ENCODE measurements at places on chromosomes 7 and 10.

DNA sequence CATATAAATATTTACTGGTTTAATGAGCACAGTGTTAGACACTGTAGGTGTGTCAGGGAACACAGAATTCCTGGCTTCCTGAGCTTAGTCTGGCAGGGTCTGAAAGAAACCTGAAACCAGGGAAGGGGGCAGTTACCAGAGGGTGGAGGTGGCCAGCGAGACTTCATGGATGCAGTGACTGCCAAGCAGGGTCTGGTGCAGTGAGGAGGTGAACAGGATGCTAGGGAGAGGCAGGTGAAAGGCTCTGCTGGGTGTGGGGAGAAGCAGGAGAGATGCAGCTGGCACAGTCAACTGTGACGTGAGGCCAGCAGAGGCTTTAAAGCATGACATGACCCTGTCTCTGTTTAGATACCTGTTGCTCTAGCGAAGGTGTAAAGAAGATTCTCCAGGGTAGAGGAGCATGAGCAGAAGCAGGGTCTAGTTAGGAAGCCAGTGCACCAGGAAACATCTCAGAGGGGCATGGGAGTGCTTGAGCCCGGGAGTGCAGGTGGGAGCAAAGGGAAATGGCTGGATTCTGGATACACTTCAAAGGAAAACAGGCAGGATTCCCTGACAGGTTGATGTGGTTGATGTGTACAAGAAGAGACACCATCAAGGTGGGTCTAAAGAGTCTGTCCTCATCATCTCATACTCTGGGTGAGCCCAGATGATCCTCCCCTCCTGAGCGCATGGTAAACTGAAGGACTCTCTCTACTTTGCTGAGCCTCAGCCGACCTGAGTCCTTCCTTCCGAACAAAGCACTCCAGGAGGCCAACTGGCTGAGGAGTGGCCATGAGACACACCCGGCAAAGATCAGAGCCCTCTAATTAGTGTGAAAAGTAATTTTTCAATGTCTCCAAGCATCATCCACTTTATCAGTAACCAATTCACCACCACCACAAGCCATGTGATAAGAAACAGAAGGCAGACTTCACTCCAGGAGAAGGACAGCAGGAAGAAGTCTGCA is 186.8 kb downstream of the COBL start:
- no peaks in the 10 kb centered on the region for H3K36me3 ChIP-seq
- no peaks in the 10 kb centered on the region for H3K4me1 ChIP-seq
- no peak overlapping the region for H3K4me3 ChIP-seq
- no peak overlapping the region for H3K27ac ChIP-seq
- DNase-seq, result no peak
- H3K27me3 ChIP-seq, result peaks cover 2% of the 10 kb centered on the region

- H3K27me3 ChIP-seq, result peaks cover 6% of the 10 kb centered on the region
- no peak overlapping the region for H3K27ac ChIP-seq
- no peak overlapping the region for H3K4me3 ChIP-seq
Observed at GRCh38 chr10:113953505-113954272, 90.0 kb upstream of the ADRB1 start.

DNA sequence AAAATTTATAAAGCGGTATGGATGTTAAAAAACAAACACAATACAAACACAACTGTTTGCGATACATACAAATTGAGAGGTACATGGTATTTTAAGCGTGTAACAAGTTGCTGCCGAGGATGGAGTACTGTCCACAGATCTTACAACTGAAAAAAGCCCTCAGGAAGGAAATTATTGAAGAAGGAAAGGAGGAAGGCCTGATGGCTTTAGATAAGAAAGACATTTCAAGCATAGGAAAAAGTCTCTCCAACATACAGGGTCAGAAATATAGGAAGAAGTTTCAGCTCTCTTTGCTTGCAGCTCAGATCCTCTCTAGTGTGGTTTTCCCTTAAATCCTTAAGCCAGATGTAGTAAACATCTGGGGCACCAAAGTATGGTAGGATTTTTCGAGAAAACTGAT is 25.0 kb downstream of the RBM28 start:
- H3K4me1 ChIP-seq, result peaks cover 34% of the 10 kb centered on the region
- H3K27ac ChIP-seq, result no peak overlapping the region
- H3K27me3 ChIP-seq, result no peaks in the 10 kb centered on the region
- DNase-seq, result no peak

DNA sequence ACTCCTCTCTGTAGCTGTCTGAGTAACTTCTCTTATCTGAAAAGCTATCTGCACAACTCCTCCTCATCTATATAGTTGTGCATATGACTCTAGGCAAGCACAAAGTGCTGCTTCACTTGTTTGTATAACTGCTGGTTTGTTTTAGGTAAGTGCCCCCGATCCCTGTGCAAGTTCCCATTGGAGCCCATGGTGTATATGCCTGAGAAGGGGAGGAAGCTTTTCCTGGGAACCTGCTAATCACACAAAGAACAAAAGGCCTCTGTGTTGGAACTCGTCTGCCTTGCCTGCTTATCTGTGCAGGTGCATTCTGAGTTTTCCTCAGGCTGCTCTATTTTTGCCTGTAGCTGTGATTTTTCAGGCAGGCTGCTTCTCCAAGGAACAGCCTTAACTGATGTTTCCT is 23.2 kb upstream of the PHF14 start:
- no peaks in the 10 kb centered on the region for H3K4me1 ChIP-seq
- DNase-seq, result no peak
- peaks cover 2% of the 10 kb centered on the region for H3K27me3 ChIP-seq
- H3K36me3 ChIP-seq, result no peaks in the 10 kb centered on the region
- H3K4me3 ChIP-seq, result no peak overlapping the region
- no peak overlapping the region for H3K27ac ChIP-seq

- no peaks in the 10 kb centered on the region for H3K27me3 ChIP-seq
- H3K27ac ChIP-seq, result peak within 1 kb of the TSS; percentile 100
- H3K4me1 ChIP-seq, result peaks cover 62% of the 10 kb centered on the region
Observed at GRCh38 chr10:72087969-72088888, at the start of gene SPOCK2. TSS of gene SPOCK2 (minus strand) at chr10:72088551. CDS start at chr10:72088328, 223 bp downstream.

DNA sequence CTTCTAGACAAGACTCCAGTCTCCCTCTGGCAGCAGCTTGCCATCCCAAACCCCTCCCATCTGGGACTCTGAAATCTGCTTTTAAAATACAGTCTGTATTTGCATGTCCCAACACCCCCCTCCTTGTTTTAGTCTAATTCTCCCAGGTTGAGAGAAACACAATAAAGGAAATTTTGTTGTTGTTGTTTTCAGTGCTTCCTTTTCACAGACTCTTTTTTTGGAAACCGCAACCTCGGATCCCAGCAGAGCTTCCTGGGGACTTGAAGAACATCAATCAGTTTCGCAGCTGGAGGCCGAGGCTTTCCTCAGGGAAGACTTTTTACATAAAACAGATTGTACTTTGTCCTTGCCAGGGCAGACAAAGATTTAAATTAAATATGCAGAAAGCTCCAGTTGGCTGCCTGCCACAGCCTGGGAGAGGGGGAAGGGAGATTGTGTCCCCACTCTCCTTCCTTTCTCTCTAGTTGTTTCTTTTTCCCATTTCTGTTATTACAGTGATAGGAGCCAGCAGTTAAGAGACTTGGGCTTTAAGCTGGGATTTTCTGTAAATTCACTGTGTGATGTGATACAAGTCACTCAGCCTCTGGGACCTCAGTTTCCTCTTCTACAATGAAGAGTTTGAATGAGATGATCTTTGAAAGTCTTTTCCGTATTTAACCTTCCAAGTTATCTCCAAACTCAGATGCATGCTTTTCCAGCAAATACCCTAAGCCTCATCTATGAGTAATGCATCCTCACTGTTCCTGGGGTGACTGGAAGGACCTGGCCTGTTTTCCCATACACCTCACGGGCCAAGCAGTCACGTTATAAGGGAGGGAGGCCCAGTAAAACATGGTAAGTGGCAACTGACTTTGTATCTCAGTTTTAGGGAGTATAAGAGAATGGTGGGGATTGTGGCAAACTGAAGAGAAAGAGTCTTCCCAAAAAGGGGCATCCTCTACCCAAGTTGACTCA is 192.3 kb downstream of the REEP3 start:
- no peak overlapping the region for H3K4me3 ChIP-seq
- peaks cover under 1% of the 10 kb centered on the region for H3K36me3 ChIP-seq
- no peak for DNase-seq
- H3K27ac ChIP-seq, result no peak overlapping the region
- H3K4me1 ChIP-seq, result peaks cover 5% of the 10 kb centered on the region

DNA sequence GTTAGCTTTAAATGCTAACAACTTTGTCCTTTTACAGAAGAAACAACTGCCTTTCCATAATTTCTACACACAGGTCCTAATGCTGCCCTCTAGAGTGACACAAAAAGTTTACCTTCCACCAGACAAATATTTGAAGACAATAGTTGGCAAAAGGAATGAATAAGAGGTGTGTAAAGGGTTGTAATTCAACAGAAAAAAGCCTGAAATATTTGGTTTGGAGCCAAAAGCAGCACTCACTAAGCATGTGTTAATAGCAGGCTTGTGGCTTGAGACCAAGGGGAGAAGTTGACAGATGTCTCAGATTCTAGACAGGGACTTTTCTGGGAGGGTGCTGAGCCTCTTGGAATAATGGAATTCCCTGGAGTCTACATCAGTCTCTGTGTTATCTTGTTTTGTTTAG is 156.2 kb upstream of the GALNT17 start:
- no peak overlapping the region for H3K27ac ChIP-seq
- H3K27me3 ChIP-seq, result no peaks in the 10 kb centered on the region
- no peak for DNase-seq

GRCh38 chr10:10967029-10967428 is 50.6 kb upstream of the CELF2 start:
- no peak for DNase-seq
- H3K27ac ChIP-seq, result no peak overlapping the region
- no peak overlapping the region for H3K4me3 ChIP-seq
- H3K4me1 ChIP-seq, result no peaks in the 10 kb centered on the region

- no peak overlapping the region for H3K4me3 ChIP-seq
- no peaks in the 10 kb centered on the region for H3K27me3 ChIP-seq
- no peak for DNase-seq
- peaks cover 34% of the 10 kb centered on the region for H3K4me1 ChIP-seq
- no peaks in the 10 kb centered on the region for H3K36me3 ChIP-seq
Observed at GRCh38 chr10:62459500-62459899, 85.3 kb downstream of the ZNF365 start.

Measured in activated CD4-positive, alpha-beta memory T cell treated with anti-CD3 and anti-CD28 coated beads, Interleukin-2, amount 10 ng/mL, durations not matched to agents 7 days and 5 days (primary cell).